ENCODE measurements at places on chromosomes 11 and 22. TPM values are rescaled to one million over a fixed set of nuclear protein-coding genes. Genes with fewer than 3 reads are reported as not detected.

- no peak overlapping the region for H3K4me3 ChIP-seq
- no peak overlapping the region for H3K27ac ChIP-seq
- H3K36me3 ChIP-seq = no peaks in the 10 kb centered on the region
Observed at GRCh38 chr11:35563484-35564244, 38.2 kb upstream of the PAMR1 start.

DNA sequence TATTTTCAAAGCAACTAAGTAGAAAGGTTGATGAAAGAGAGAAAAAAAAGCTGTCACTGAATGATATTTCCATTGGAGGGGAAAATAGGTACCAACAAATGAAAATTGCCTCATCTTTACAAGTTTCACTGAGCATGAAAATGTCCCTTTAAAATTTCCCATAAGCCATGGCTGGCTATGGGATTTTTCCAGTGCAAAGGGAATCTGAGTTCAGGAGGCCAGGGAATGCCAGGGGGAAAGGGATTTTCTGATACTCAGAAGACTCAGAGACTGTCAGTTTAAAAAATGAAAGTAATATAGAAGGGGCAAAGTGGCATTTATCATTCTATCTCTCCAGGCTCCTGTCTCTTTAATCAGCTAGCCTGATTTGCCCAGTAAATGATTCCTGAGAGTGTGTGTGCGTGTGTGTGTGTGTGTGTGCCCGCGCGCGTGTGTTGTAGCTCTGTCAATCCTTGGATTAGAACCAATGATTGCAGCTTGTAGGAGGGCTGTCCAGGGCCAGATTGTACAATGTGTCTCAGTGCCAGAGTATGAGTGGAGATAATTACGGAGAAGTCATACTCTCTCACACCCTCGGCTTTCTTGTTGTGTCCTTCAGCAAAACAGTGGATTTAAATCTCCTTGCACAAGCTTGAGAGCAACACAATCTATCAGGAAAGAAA lies at the start of gene NTM:
TSS of gene NTM (plus strand) at position 526 of the 662 bp plus-strand sequence.
- no peaks in the 10 kb centered on the region for H3K4me1 ChIP-seq
- H3K4me3 ChIP-seq = no peak within 1 kb of the TSS
- H3K27ac ChIP-seq = no peak within 1 kb of the TSS
- no peak for DNase-seq

Gene HBG2
- total RNA-seq = not detected

Gene SPTBN2
- total RNA-seq = 0.25 TPM

DNA sequence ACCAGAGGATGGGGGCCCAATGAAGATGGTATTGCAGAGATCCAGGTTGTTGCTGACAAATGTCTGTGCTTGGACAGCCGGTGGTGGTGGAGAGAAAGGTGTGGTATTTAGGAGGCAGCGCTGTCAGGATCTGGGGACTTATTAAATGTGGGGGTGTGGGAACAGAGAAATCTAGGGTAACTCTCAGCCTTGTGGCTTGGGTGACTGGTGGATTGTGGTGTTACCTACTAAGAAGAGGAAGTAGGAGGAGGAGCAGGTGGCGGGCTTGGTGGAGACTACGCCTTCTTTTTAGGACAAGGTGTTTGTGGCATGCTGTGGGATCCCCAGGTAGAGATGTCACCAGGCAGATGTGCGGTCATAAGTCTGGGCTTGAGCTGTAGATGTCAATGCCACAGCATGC lies 144.0 kb downstream of the GRIK4 start:
- H3K27ac ChIP-seq = no peak overlapping the region
- H3K4me3 ChIP-seq = no peak overlapping the region

GRCh38 chr22:24146791-24147353 lies 34.4 kb upstream of the SUSD2 start:
- peak overlapping the region; percentile 54 for H3K27ac ChIP-seq
- H3K36me3 ChIP-seq = peaks cover 10% of the 10 kb centered on the region
- H3K4me3 ChIP-seq = no peak overlapping the region
- H3K27me3 ChIP-seq = no peaks in the 10 kb centered on the region
- H3K4me1 ChIP-seq = peaks cover 58% of the 10 kb centered on the region
- no peak for DNase-seq

Gene EXPH5
- 2.0 TPM for total RNA-seq

DNA sequence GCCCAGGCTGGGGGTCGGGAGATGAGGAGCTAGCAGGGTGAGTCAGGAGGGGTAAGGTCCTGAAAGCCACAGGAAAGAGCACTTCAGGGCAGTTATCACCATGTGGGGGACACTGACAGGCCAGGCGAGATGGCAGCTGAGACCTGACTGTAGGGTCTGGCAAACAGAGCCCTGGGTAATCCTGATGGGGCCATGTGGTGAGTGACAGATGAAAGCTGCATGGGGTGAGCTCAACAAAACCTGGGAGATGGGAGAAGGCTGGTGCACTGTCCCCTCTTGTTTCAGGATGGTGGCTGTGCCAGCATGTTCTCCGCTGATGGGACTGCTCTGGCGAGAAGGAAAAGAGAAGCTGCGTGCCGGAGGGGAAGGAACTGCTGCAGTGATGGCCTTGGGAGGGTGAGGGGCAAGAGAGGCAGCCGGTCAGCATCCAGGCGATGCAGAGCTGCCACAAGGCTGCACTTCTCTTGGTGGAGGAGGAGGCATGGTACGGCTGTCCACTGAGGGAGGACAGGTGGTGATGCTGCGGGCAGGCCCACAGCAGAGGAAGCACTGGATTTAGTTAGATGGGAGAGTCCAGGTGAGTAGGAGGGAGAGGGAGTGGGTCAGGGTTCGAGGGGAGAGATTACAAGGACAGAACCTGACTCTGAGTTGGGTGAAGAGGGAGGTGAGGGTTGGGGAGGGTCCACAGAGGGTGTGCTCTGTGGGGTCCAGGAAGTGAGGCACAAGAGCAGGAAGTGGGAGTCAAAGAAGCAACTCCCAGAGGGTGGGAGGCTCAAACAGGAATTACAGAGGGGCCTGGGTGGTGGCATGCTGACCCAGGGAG lies 3.8 kb downstream of the TOP3B start:
- H3K27ac ChIP-seq = no peak overlapping the region
- DNase-seq = no peak
- peaks cover 7% of the 10 kb centered on the region for H3K36me3 ChIP-seq
- no peaks in the 10 kb centered on the region for H3K27me3 ChIP-seq
- H3K4me1 ChIP-seq = peaks cover 33% of the 10 kb centered on the region

Measured in activated CD4-positive, alpha-beta T cell treated with anti-CD3 and anti-CD28 coated beads, Interleukin-2, amount 10 ng/mL, durations not matched to agents 7 days and 5 days (primary cell).